Upper lobe of left lung (tissue), 6 donors: ENCODE measurements at places on chromosomes 1 and 21. TPM values are rescaled to one million over a fixed set of nuclear protein-coding genes. Genes with fewer than 3 reads are reported as not detected.
A peak's percentile ranks its signal among the peaks of the same experiment; 100 is the strongest.

DNA sequence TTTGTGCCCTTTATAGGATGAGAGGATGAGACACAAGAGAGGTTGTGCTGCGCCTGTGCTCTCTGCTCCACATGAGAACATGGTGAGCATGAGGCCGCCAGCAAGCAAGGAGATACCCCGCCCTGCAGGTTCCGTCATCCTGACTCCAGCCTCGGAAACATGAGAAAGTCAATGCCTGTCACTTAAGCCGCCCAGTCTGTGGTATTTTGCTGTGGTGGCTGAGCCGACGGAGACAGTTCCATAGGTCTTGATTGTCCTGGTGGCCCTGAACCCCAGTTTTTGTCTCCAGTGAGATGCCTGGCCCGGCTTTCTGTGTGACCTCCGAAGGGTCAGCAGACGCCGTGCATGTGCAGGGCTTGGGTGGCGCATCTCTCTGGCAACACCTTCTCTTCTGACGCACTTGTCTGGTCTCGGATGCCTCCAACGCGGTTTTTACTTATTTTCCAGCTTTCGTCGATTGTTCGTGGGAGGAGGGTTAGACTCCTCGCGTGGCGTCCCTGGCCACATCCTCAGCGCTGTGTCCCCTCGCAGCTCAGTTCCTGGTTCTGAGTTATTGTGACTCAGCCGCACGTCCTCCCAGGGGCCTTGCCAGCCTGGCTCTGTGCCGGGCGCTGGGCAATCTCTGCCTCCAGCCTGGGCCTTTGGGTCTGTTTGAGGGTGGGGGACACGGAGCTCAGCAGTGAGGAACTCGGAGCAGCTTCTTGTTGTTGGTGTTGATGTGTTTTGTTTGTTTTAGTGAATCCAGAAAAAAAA is 70.0 kb downstream of the FAAP20 start:
- peak; percentile 47 for DNase-seq

DNA sequence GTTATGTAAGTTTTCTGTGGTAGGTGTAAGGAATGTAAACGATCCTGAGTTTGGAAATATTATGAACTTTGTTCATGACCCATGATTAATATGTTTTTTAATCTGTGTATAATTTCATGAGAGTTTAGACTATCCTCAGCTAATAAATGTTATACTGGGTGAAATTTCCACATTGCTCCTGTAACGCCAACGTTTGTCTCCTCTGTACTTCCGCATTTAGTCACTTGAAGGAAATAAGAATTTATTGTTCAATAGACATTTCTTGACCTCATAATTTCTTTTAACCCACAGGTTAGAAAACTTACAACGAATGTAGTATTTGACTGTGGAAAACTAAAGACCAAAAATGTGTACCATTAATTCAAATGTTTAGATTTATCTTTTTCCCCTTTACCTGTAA is 876 bp downstream of the KCNJ15 start:
- DNase-seq = no peak

The SPRR5 gene
- not detected for total RNA-seq

The OR2L5 gene
- total RNA-seq = not detected

The FCGR2B gene
- total RNA-seq = 24.1 TPM
